ENCODE measurements at places on chromosomes 6 and 20. TPM values are rescaled to one million over a fixed set of nuclear protein-coding genes. Genes with fewer than 3 reads are reported as not detected.

OR2J3 gene
- not detected for total RNA-seq

UNC93A gene
- total RNA-seq, result not detected

MCM8 gene
- 3.6 TPM for total RNA-seq

ACTL10 gene
- 4.0 TPM for total RNA-seq

MEP1A gene
- total RNA-seq, result not detected

BPHL gene
- 15.6 TPM for total RNA-seq

DDX43 gene
- 3.0 TPM for total RNA-seq

TPD52L1 gene
- total RNA-seq, result 33.3 TPM

C20orf141 gene
- not detected for total RNA-seq

MAP3K4 gene
- total RNA-seq, result 31.4 TPM

PACRG gene
- total RNA-seq, result 10.9 TPM

BPIFB1 gene
- not detected for total RNA-seq

ZC2HC1B gene
- total RNA-seq, result not detected

SLC35B3 gene
- 6.6 TPM for total RNA-seq
